Colonic mucosa (tissue), 4 donors: ENCODE measurements at places on chromosomes 13 and 19.

GRCh38 chr13:24282256-24282655 is 27.1 kb upstream of the C1QTNF9 start:
- H3K4me1 ChIP-seq: no peaks in the 10 kb centered on the region
- no peaks in the 10 kb centered on the region for H3K27me3 ChIP-seq
- no peak overlapping the region for H3K27ac ChIP-seq
- no peaks in the 10 kb centered on the region for H3K36me3 ChIP-seq
- DNase-seq: no peak

DNA sequence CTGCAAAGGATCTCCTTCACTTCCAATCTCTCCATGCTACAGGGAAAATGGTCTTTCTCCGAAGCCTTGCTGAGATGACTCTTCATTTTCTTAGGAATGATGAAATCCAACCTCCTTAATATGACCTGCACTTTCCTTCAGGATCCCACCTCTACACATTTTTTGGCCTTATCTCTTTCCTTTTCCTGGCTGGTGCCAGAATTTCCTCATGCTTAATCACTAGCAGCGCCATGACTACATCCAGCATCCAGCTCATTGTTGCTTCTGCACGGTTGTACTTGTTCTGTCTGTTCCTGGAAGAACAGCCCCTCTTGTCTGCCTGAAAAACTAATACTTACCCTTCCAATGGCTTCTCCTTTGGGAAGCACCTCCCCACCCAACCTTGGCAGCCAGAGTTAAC is 68.4 kb downstream of the TEX26 start:
- H3K4me3 ChIP-seq: no peak overlapping the region
- no peaks in the 10 kb centered on the region for H3K4me1 ChIP-seq
- H3K27me3 ChIP-seq: no peaks in the 10 kb centered on the region
- H3K27ac ChIP-seq: no peak overlapping the region

GRCh38 chr19:57815247-57816075 is 748 bp upstream of the ZNF552 start:
- H3K27ac ChIP-seq: peak overlapping the region; percentile 62
- H3K27me3 ChIP-seq: no peaks in the 10 kb centered on the region
- no peak for DNase-seq
- H3K4me3 ChIP-seq: peak overlapping the region; percentile 81
- H3K4me1 ChIP-seq: peaks cover 11% of the 10 kb centered on the region
- no peaks in the 10 kb centered on the region for H3K36me3 ChIP-seq

GRCh38 chr19:19451429-19452242 is 46.2 kb downstream of the GATAD2A start:
- H3K36me3 ChIP-seq: no peaks in the 10 kb centered on the region
- peaks cover 4% of the 10 kb centered on the region for H3K4me1 ChIP-seq
- no peak for DNase-seq
- H3K4me3 ChIP-seq: no peak overlapping the region
